NCI-H1048 (cell line): ENCODE measurements at places on chromosomes 13 and 19.
A peak's percentile ranks its signal among the peaks of the same experiment; 100 is the strongest.

DNA sequence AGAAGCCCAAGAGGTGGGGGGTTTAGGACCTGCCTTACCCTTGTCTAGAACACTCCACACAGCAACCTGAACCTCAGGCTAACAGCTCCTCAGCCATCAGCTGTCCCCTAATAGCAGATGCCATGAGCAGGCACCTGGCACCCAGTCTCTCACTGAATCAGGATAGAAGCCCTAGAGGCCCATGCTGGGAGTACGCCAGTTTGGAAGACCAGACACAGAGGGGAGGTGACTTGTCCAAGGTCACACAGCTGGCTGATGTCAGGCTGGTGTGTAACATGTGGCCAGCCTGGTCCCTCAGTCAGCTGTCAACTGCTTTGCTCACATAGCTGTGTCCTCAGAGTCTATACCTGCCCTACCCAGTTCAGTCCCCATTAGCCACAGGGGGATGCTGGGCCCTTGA is 12.8 kb upstream of the SAMD1 start:
- no peak for DNase-seq

DNA sequence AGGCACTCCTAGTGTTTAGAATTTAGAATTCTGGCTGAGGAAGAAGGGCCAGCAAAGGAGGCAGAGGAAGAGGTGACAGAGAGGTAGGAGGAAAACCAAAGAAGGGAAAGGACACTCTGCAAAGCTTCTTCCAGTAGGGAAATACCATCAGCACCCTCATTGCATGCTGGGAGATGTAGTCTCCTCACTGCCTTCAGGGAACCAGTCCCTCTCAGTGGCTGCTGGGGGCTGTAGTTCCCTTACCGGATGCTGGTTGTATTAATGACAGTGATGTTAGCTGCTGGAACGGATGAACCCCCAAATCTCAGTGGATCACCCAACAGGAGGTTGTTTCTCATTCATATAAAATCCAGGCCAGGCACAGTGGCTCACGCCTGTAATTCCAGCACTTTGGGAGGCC is 10.1 kb downstream of the GRIN2D start:
- DNase-seq: no peak

DNA sequence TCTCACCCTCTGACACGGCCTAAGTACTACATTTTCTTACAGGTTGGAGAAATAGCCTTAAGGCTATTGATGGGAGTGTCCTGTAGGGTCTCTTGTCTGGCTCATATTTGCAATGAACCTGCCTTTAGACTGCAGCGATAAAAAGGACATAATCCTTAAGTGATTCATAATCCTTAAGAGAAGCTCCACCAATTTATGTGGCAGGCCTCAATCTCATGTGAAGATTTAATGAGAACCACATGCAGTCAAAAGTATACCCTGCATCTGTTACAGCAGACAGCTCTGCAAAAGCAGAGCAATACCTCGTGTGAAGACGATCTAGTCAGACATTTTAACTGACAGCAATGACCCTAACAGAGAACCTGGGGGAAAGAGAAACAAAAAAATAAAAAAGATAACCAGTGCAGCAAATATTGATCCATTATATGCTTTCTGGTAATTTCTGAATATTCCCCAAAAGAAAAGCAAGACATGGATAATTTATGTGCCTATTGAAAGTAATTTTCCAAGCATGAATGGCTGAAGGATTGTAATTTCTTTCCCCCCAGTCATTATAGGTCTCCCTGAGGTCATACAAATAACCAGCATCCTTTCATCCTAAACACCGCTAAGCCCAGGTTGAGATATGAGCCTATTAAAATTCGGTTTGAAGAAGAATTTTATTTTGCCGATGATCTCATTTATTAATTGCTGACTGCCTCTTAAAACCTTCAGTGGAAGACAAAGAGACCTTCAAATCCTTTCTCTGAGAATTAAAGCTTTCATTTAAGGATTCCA is 321.8 kb upstream of the NBEA start:
- no peak for DNase-seq

DNA sequence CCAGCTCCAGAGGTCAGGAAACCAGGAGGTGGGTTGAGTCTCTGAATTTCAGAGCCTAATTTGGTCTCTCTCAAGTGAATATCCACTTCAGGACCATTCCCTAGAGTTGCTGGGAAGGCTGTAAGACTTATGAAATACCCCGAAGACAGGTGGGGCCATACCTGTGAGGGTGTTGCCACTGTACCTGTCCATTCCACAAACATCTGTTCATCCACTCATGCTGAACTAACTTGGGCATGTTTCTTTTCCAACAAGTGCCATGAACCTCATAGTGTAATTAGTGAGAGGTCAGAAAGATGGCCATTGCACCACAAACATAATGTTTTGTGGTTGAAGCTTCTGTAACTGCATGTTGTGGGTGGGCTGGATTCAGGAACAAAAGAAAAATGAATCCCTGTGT is 7.8 kb downstream of the ILF3 start:
- DNase-seq: no peak

- DNase-seq: no peak
Observed at GRCh38 chr13:95136638-95137037, 164.6 kb downstream of the ABCC4 start.

DNA sequence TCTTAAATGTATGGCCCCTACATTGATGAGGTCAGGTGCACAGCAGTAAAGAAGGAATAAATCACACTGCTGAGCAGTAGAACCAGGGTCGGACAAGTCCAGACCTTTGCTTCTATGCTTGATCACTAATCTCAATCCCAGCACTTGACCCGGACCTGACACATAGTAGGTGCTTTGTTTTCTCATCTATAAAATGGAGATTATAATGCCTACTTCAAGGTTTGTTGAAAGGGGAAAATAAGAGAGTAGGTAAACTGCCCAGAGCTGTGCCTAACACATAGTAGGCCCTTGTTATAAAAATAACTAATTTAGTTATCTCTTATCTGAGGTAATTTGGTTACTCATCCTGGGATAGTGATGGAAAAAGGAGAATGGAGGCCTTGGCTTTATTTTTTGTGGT is 125.0 kb downstream of the RXFP2 start:
- no peak for DNase-seq

- no peak for DNase-seq
Observed at GRCh38 chr19:51018745-51019543, 565 bp downstream of the KLK10 start.

GRCh38 chr13:93502071-93502470 is 275.5 kb downstream of the GPC6 start:
- no peak for DNase-seq

DNA sequence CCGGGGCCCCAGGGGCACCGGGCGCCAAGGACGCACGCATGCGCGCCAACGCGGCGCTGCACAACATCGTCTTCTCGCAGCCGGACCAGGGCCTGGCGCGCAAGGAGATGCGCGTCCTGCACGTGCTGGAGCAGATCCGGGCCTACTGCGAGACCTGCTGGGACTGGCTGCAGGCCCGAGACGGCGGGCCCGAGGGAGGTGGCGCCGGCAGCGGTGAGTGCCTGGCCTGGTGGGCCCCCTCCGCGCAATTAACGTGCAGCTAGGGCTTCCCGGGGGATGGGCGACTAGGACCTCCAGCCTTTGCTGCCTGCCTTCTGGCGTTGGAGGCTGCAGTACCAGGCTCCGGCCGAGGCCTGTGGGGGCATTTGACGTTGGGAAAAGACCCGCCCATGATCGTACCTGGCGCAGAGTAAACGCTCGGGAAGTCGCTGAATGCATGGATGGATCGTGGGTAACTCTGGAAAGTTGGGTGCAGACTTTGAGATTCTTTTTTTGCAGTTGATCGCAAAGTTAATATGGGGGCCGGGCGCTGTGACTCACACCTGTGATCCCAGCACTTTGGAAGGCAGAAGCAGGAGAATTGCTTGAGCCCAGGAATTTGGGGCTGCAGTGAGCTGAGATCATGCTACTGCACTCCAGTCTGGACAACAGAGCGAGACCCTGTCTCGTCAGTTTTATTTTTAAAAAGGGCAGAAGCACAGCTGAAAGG is 7.3 kb downstream of the APC2 start:
- DNase-seq: no peak

DNA sequence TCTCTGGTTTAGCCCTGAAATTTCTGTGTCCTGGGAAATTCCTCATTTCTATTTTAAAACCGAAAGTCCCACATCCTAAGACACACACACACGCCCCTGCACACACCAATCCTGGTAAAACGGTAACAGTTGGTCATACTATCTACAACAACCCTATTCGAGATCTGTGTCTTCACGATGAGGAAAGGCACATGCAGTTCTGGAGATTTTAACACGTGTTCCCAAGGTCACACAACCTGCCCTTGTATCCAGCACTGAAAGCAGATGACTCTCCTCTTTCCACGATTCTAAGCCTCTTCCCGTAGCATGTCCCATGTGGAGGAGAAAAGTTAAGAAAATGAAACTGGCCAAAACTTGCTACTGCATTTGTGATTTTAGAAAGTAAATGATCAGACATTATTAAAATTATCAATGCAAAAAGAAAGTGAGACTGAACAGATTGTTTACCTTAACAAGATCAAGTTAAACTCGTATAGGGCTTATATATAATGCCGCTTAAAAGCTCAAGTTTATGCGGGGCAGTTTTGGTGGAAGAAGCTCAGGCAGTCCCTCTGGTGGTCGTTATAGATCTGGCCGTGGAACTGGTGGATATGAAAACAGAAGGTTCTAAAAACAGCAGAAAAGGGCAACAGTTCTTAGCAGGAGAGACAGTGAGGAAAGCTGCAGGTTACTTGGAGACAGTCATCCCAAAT is 32.7 kb downstream of the VSTM1 start:
- DNase-seq: no peak

DNA sequence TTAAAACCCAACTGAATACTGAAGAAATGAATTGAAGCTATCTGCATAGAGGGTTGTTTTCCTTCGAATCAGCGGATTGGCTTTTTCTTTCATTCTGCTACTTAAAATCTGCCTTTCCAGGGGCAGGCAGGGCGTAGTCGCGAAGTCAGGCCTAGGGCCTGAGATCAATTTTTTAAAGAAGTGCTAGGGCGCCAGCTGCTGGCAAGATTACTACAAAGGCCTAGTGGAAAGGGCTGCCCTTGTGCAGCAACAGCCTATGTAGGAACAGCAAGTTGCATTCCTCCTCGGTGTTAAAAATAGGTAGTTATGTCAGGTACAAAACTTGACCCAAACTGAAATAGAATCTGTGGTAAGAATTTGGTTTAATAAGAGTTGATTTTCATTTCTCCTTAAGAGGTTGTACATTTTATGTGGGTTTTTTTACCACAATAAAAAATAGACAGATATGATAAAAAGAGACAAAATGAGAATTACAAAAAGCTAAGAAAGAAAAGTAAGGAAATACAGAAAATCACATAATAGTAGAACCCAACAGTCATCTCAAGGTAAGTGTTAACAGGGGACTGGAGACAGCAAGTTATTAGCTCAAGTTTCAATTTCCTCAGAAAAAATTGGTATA is 9.5 kb upstream of the URAD start:
- DNase-seq: peak; percentile 3

GRCh38 chr13:100828226-100828625 is 153.6 kb upstream of the TMTC4 start:
- no peak for DNase-seq

DNA sequence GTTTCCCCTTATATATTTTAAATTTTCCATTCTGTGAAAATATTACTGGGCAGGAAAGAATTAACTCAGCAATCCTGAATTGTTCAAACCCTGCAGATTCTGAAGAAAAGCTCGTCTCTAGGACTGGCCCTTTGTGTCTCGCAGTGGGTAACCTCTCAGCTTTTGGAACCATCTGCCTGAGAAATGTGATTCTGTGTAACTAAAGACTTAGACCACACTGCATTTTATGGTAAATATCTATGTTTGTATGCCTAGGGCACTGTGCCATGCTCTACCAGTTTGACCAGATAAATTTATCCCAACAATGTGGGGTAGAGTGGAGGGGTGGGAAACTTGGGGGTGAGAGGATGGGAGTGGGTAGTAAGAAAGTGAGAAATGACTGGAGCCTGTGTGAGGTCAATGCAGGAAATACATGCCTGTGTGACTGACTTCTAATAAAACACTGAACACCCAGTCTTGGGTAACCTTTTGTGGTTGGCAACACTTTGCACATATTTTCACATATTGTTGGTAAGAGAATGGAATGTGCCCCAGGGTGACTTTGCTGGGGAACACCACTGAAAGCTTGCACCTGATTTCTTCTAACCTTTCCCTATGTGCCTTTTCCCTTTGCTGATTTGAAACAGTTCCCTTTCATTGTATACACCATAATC is 1181.9 kb downstream of the OLFM4 start:
- DNase-seq: peak; percentile 1

GRCh38 chr19:47445937-47446402 is 25.7 kb downstream of the SLC8A2 start:
- no peak for DNase-seq

- DNase-seq: no peak
Observed at GRCh38 chr19:56765137-56765536, 75.4 kb downstream of the PEG3 start.

- no peak for DNase-seq
Observed at GRCh38 chr19:18344582-18344950, 4.2 kb downstream of the PGPEP1 start.

GRCh38 chr13:99655351-99656091 is 154.2 kb downstream of the TM9SF2 start:
- DNase-seq: no peak

GRCh38 chr19:14479975-14480699 is 5.0 kb upstream of the PTGER1 start:
- DNase-seq: peak; percentile 13

- DNase-seq: no peak
Observed at GRCh38 chr19:29293736-29294342, 80.9 kb upstream of the UQCRFS1 start.

DNA sequence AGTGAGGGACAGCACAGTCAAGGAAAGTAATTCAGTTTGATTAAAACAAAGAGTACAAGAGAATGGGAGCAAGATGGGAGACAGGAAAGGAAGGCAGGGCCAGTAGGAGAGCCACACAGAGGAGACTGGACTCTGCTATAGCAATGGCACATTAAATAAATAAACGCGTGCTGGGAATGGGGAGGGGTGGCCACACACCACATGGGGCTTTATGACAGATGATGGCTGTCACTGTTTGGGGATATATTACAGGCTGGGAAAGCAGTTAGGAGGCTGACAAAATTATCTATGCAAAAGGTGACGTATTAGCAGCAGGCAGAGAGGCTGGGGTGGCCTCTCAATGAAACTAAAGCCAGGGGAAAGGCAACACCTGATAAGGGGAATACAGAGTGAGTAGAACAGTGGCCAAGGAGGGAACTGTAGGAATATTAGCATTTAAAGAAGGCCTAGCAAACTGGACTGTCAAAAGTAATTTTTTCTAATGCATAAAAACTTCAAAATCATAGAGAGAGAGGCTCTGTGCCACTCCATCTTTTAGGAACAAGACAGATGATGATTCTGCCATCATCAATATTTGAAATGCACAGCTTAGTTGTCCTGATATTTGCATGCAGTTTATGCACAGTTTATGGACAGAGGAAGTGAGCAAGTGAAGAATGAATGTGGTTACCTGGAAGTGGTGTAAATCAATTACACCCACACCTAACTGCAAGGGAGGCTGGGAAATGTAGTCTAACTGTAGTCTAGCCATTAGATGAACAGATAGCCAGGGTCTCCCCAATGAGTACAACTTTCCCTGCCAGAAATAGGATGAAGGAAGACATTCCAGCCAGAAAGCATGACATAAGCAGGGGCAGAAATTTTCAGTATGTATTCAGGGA is 346.5 kb downstream of the FOXO1 start:
- no peak for DNase-seq
